SK-N-SH (cell line): ENCODE measurements at places on chromosomes 12 and 14.

GRCh38 chr14:101118746-101119591 lies 215.4 kb upstream of the RTL1 start:
- DNase-seq, result peak; percentile 18

GRCh38 chr12:43988838-43989560 lies 153.1 kb downstream of the TMEM117 start:
- no peak for DNase-seq

- DNase-seq, result no peak
Measured at GRCh38 chr12:65898241-65898640, 74.0 kb downstream of the HMGA2 start.

DNA sequence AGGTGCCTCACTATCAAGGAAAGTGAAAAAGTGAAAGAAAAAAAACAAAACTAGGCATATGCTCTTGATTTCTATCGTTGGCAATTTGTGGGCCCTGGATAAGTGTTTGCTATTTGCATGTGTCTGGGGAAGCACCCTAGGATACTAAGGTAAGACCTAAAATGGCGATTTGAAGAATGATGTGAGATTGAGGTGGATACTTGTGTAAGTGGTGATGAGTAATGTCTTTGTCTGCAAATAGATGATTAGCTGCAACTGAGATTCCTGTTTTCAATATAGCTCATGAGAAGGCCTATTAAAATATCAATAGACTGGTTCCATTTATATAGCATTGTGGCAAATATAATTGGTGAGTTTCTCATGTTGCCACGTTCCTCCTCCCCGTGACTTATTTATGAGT lies 261.7 kb downstream of the NEDD1 start:
- no peak for DNase-seq

DNA sequence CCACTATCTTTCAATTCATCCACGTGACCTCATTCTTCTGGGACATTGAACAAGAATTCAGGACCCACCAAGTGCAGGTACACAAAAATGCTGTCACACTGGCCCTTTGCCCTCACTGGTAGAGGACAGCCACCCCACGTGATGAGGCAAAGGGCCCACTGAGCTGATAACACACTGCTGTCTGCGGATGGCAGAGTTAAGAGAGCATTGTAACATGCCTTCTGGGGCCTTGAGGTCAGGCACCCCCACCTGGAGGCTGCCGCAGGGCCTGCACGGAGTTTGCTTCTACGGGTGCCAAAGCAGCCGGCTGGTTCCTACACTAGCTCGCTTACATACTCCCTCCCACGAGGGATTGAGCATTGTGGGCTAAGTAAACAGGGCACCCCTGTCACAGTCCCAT lies 101.0 kb downstream of the LRIG3 start:
- no peak for DNase-seq
